K562 (cell line): ENCODE measurements at places on chromosomes 3 and 15. TPM values are rescaled to one million over a fixed set of nuclear protein-coding genes. Genes with fewer than 3 reads are reported as not detected.

DNA sequence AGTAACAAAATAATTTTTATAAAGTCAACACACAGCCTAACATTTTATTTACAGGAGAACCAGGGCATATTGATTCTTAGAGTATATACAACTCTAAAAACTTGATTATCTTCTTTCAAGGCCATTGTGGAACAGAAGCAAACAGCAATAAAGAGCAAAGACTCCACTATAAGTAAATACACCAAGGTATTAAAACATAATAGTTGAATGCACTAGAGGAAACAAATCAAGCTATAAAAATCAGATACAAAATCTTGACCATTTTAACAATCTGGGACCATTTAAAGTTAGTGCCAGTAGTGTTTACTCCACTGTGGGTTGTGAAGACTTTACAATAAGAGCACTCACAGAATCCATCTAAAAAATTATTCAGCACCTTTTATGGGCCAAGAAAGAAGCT, 323.6 kb downstream of the AGBL1 start:
- H3K27me3 ChIP-seq, result no peaks in the 10 kb centered on the region
- no peak overlapping the region for H3K27ac ChIP-seq
- H3K36me3 ChIP-seq, result no peaks in the 10 kb centered on the region
- no peak for DNase-seq

DNA sequence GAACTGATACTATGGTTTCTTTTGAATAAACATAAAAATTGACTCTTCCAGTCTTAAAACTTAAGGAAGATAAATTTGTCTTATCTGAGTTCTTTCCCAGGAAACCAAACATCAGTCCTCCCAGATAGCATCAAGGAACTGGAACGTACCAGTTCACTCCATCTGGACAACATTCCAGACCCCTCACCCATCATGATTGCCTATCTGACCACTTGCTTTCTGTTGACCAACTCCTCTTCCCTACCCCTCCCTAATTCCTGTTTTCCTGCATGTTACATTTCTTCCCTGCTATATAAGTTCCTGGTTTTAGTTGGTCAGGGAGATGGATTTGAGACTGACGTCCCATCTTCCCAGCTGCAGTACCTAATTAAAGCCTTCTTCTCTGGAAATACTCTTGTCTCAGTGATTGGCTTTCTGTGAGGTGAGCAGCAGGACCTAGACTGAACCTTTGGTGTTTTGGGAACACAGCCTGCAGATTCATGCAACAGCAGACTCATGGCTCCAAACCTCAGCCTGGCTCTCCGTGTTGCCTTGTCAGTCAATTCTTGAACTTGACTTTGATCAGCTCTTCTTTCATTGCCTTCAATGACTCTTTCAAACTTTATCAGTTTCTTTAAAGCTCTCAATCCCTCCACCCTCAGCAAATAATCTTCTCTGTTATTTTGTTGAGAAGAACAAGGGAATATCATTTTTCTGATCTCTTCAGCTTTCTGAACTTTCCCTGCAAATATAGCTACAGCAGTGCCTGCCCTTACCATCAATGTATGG, 123.6 kb downstream of the RPL22L1 start:
- no peak overlapping the region for H3K27ac ChIP-seq
- peaks cover 28% of the 10 kb centered on the region for H3K4me1 ChIP-seq
- no peak overlapping the region for H3K4me3 ChIP-seq
- DNase-seq, result no peak
- no peaks in the 10 kb centered on the region for H3K36me3 ChIP-seq
- H3K27me3 ChIP-seq, result no peaks in the 10 kb centered on the region

DNA sequence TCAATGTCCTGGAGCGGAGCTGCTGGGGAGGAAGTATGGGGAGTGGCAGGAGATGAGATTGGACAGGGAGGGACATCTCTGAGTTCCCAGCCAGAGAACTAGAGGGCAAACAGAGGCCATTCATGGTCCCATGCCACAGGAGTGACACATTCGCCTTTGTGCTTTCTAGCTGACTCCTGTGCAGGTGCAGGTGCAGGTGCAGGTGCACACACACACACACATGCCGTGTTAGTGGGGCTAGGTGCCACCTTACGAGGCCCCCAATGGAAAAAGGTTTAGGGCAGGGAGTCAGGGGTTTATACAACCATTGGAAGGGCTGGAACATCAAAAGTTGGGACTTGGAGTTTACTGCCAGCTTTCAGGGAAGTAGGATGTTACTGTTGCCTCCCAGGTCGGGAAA, 52.0 kb downstream of the TPRA1 start:
- H3K27me3 ChIP-seq, result peaks cover 62% of the 10 kb centered on the region
- no peaks in the 10 kb centered on the region; the same call in 1 of the 2 replicates for H3K4me1 ChIP-seq
- no peaks in the 10 kb centered on the region for H3K36me3 ChIP-seq

DNA sequence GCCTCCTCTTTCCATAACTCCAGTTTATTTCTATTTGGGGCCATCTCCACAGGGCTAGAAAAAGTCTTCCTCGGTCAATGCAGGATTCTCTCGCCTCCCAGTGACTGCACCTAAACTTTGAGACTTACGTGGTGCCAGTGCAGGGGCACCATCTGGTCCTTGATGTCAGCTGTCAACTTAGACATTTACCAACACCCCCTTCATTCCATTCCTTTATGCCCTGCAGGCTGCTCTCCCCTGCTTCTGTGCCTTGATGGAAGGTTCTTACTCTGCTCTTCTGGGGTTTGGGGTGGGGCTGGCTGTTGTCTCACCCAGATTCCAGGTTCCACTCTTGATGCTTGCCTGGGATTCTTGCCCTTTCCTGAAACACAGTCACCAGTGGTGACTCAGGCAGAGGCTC, 101.8 kb downstream of the ST8SIA2 start:
- H3K27ac ChIP-seq, result no peak overlapping the region
- DNase-seq, result no peak
- no peak overlapping the region for H3K4me3 ChIP-seq
- no peaks in the 10 kb centered on the region for H3K4me1 ChIP-seq

SKOR1 gene
- 0.11 and 0.23 TPM in 2 replicates for polyA plus RNA-seq
